ENCODE measurements at places on chromosomes 12 and 14. TPM values are rescaled to one million over a fixed set of nuclear protein-coding genes. Genes with fewer than 3 reads are reported as not detected.

GRCh38 chr12:25269701-25270100 is 19.0 kb upstream of the KRAS start:
- no peak overlapping the region for H3K27ac ChIP-seq
- H3K27me3 ChIP-seq: no peaks in the 10 kb centered on the region
- peaks cover 16% of the 10 kb centered on the region for H3K4me1 ChIP-seq
- DNase-seq: no peak

DNA sequence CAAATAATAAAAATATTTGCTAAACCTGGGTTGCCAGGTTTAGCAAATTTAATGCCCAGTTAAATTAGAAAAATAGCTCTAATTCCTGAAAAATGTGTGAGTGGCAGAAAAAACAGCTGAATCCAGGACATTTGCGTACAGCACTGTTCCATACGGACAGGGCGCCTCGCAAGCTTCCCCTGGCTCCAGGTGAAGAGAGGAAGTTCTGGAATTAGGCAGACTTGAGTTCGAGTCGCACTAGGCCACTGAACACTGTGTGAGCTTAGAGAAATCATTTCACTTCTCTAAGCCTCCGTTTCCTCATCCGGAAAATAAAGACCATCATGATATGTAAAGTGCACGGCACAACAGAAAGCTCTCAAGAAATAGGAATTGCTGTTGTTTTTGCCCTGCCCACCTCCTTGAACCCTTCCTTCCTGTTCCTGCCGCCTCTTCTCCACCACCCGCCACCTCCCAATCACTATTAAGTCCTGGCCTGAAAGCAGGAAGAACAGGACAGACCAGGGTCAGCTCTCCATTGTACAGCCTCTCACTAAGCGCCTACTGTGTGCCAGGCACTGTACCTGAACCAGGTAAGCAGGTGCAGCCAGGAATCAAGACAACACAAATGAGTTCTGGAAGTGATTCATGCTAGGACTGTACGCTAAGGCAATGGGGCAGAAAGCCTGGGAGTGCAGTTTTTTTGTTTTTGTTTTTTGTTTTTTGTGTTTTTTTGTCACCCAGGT is 763 bp upstream of the PHETA1 start:
- peaks cover 15% of the 10 kb centered on the region for H3K4me1 ChIP-seq
- no peak for DNase-seq
- peak overlapping the region; percentile 71 for H3K4me3 ChIP-seq
- H3K36me3 ChIP-seq: peaks cover 1% of the 10 kb centered on the region
- peaks cover 9% of the 10 kb centered on the region for H3K27me3 ChIP-seq

DNA sequence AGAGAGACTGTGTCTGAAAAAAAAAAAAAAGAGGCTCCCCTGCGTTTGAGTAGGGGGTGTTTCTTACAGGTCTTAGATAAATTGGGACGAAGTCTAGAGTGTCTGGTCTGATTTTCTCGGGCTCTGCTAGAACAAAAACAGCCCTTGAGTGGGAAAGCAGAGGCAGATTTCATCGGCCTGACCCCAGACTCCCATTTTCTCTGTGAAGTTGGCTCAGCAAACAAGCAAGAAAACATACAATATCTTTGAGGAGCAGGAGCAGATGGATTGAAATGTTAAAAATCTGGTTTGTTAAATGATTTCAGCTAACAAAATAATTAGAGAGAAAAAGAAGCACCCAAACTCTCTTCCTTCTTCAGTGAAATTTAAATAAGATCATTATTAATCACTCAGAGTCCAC is 44.1 kb downstream of the DERA start:
- peaks cover 2% of the 10 kb centered on the region for H3K36me3 ChIP-seq
- DNase-seq: no peak
- H3K4me3 ChIP-seq: no peak overlapping the region

DNA sequence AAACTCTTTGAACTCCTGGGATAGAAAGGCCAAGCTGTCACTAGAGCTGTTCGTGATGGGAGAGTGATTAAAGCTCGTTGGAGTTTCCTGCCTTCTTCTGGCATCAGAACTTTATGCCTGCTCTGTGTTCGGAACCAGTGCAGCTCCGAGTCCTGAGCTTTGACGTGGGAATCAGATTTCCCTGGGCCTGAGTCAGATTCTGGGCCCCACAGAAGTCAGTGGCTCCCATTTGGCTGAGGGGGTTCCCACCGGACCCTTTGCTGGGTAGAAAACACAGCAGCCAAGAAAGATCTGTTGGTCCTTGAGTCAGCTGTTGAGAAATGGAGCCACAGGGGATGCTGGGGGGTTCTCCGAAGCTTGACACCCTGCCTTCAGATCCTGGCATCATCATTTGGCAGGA is 238.0 kb downstream of the CHST11 start:
- no peak overlapping the region for H3K4me3 ChIP-seq
- H3K27ac ChIP-seq: peak overlapping the region; percentile 80
- H3K36me3 ChIP-seq: peaks cover 47% of the 10 kb centered on the region
- no peaks in the 10 kb centered on the region for H3K27me3 ChIP-seq
- H3K4me1 ChIP-seq: peaks cover 78% of the 10 kb centered on the region

Gene NR1H4
- not detected for total RNA-seq

DNA sequence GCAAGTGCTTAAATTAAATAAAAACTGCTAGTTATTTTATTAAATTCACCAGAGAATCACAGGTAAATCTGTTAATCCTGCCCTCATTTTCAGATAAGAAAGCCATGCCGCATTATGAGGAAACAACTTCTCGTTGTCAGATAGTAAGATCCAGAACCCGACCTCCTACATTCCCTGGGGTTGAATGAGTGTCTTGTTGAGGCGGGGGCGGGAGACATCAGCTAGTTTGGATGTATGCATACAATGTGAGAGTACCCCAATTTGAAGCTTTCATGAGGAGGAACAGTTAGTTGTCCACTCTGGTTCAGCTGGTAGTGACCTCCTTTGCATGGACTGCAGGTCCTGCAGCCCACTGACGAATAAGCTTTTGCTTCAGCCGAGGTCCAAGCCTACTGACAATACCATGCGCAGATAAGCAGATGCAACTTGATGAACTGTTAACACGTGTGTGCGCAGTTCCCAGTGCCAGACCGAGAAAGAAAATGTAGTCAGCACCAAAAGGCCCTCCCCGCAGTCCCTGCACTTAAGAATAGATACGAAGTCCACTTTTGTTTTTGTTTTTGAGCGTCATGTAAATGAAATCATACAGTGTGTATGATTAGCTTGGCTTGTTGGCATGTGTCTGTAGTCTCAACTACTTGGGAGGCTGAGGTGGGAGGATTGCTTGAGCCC is 34.9 kb downstream of the EVL start:
- peak overlapping the region; percentile 58 for H3K27ac ChIP-seq
- DNase-seq: no peak
- H3K36me3 ChIP-seq: peaks cover 74% of the 10 kb centered on the region
- no peaks in the 10 kb centered on the region for H3K27me3 ChIP-seq

DNA sequence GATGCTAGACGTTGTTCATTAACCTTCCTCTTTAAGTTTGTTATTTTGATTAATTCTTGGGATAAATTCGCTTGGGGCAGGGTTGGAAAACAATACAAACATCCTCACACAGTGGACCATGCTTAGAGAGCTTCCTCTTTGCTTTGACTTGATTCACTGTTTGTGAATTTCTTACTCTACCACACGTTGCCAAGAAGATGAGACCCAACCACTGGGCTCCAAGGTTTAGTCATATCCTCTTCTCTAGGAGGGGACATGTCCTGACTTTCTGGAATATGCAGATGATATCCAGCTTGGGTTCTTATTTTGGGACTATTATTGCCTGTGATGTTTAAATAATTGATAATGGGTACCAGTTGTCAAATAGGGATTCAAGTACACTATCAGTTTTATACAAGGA is 428.2 kb downstream of the ATP23 start:
- no peak overlapping the region for H3K4me3 ChIP-seq
- H3K27me3 ChIP-seq: no peaks in the 10 kb centered on the region
- no peaks in the 10 kb centered on the region for H3K36me3 ChIP-seq
- DNase-seq: no peak
- no peaks in the 10 kb centered on the region for H3K4me1 ChIP-seq

- peaks cover 15% of the 10 kb centered on the region for H3K36me3 ChIP-seq
- no peaks in the 10 kb centered on the region for H3K4me1 ChIP-seq
- no peak overlapping the region for H3K4me3 ChIP-seq
- no peaks in the 10 kb centered on the region for H3K27me3 ChIP-seq
These were observed 84.9 kb downstream of the DUSP6 start for GRCh38 chr12:89267404-89267803.

Gene CMA1
- total RNA-seq: not detected

Gene TMTC1
- total RNA-seq: 0.09 TPM

DNA sequence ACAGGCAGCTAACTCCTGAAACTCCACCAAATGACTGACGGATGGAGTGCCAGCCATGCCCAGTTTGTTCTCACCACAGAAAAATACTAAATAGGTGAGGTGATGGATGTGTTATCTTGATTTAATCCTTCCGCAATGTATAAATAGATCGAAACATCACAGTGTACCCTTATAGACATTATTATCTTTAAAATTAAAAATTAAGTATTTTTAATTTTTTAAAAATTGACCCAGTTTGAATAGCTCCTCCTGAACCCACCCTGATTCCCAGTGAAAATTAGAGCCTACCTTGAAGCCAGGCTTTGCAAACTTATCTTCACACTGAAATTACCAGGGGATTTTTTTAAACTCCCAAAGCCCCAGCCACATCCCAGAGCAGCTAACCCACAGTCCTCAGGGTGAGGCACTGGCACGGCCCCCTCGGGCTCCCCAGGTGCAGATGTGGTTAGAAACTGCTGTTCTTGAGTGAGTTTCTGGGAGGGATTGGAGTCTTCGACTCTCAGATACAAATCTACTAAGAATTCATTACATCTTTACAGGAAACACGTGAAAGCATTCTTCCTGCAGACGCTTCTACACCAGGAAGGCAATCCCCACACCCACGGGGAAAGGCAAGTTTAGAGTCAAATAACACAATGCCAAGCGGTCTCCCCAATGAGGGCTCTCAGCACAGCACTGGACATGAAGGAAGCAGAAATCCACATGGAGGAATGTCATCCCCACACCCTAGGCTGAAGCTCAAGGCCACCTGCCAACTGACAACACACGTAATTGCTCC is 126.4 kb downstream of the RIMBP2 start:
- DNase-seq: no peak
- no peak overlapping the region for H3K27ac ChIP-seq
- H3K4me1 ChIP-seq: no peaks in the 10 kb centered on the region
- H3K36me3 ChIP-seq: no peaks in the 10 kb centered on the region
- no peak overlapping the region for H3K4me3 ChIP-seq

Gene GPRC5D
- not detected for total RNA-seq

Gene PROX2
- total RNA-seq: 0.21 TPM

- no peak overlapping the region for H3K27ac ChIP-seq
- H3K4me3 ChIP-seq: no peak overlapping the region
- DNase-seq: no peak
- H3K36me3 ChIP-seq: no peaks in the 10 kb centered on the region
- no peaks in the 10 kb centered on the region for H3K27me3 ChIP-seq
- no peaks in the 10 kb centered on the region for H3K4me1 ChIP-seq
These were observed 133.2 kb downstream of the SLC35F4 start for GRCh38 chr14:57732463-57733285.

- no peaks in the 10 kb centered on the region for H3K36me3 ChIP-seq
- H3K4me1 ChIP-seq: no peaks in the 10 kb centered on the region
- no peak overlapping the region for H3K4me3 ChIP-seq
- no peak overlapping the region for H3K27ac ChIP-seq
These were observed 6.8 kb upstream of the BEGAIN start for GRCh38 chr14:100593751-100594624.

DNA sequence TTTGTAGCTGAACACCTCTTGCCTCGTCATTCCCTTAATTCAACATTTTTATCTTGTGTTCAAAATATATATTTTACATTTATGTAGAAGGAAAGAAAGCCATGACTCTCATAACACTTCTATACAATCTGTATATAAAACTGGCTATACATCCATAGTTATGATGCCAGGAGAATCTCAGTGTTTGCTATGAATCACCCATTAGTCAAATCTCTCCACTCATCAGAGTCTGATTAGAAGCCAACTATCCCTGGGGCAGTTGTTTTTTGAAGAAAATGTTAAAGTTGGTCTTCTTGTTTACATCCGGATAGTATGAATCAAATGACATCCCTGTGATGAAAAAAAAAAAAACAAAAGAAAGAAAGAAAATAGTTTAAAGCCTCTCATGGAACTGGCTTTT is 503.9 kb downstream of the NELL2 start:
- no peaks in the 10 kb centered on the region for H3K36me3 ChIP-seq
- H3K27me3 ChIP-seq: no peaks in the 10 kb centered on the region
- H3K27ac ChIP-seq: no peak overlapping the region
- H3K4me1 ChIP-seq: no peaks in the 10 kb centered on the region
- H3K4me3 ChIP-seq: no peak overlapping the region
- DNase-seq: no peak

- H3K4me3 ChIP-seq: no peak overlapping the region
- H3K27me3 ChIP-seq: no peaks in the 10 kb centered on the region
- DNase-seq: no peak
- no peaks in the 10 kb centered on the region for H3K36me3 ChIP-seq
- H3K4me1 ChIP-seq: no peaks in the 10 kb centered on the region
These were observed 104.1 kb downstream of the ATXN7L3B start for GRCh38 chr12:74641694-74642093.

DNA sequence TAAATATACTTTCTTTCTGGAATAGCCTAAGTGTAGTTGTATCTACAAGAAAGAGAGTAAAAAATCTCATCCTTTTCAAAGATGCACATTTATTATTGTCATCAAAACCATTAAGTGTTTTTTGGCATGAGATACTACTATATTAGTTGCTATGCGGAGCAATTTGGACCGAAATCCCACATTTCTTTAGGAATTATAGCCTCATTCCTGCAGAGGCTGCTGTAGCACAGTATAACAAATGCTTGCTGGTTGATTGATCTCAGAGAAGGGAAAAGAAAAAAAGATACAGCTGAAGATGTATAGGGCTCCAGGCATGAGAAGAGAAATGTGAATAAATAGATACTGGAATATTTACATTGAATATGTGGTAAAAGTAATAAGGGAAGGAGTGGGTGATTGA is 36.0 kb downstream of the RHOJ start:
- H3K36me3 ChIP-seq: no peaks in the 10 kb centered on the region
- no peak for DNase-seq
- peaks cover 18% of the 10 kb centered on the region for H3K27me3 ChIP-seq
- H3K4me3 ChIP-seq: no peak overlapping the region
- no peaks in the 10 kb centered on the region for H3K4me1 ChIP-seq

DNA sequence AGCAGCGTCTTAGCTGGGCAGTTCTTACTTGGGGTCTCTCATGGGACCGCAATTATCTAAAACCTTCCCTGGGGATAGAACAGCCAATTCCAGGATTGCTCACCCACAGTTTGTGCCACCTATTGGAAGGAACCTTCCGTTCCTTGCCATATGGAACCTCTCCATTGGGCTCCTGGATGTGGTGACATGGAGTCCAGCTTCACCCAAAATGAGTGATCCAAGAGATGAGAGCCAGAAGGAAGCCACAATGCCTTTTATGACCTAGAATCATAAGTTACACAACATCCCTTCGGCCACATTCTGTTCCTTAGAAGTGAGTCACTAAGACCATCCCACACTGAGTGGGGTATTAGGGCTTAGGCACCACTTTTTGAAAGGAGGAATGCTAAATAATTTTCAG is 164.4 kb downstream of the FBXL14 start:
- no peak for DNase-seq
- no peaks in the 10 kb centered on the region for H3K36me3 ChIP-seq
- H3K27ac ChIP-seq: no peak overlapping the region

- no peak overlapping the region for H3K4me3 ChIP-seq
- H3K36me3 ChIP-seq: peaks cover 58% of the 10 kb centered on the region
- H3K27ac ChIP-seq: peak overlapping the region; percentile 33
- H3K27me3 ChIP-seq: no peaks in the 10 kb centered on the region
- peaks cover 36% of the 10 kb centered on the region for H3K4me1 ChIP-seq
These were observed 53.0 kb upstream of the FUT8 start for GRCh38 chr14:65359503-65359902.

GRCh38 chr12:6193853-6194815 is 6.1 kb upstream of the CD9 start:
- no peak overlapping the region for H3K4me3 ChIP-seq
- no peak overlapping the region for H3K27ac ChIP-seq
- H3K4me1 ChIP-seq: peaks cover 16% of the 10 kb centered on the region

All from activated CD8-positive, alpha-beta memory T cell treated with anti-CD3 and anti-CD28 coated beads, Interleukin-2, amount 10 ng/mL, durations not matched to agents 7 days and 5 days (primary cell).